ENCODE measurements at places on chromosomes 5 and 9.

- no peaks in the 10 kb centered on the region for H3K4me1 ChIP-seq
- H3K27ac ChIP-seq, result no peak overlapping the region
- no peaks in the 10 kb centered on the region for H3K36me3 ChIP-seq
- H3K4me3 ChIP-seq, result no peak overlapping the region
- H3K27me3 ChIP-seq, result peaks cover 9% of the 10 kb centered on the region
Measured at GRCh38 chr5:82661933-82662332, 383.8 kb upstream of the RPS23 start.

- no peaks in the 10 kb centered on the region for H3K4me1 ChIP-seq
- no peak overlapping the region for H3K27ac ChIP-seq
- H3K27me3 ChIP-seq, result no peaks in the 10 kb centered on the region
- no peak overlapping the region for H3K4me3 ChIP-seq
Measured at GRCh38 chr5:137275083-137275482, 224.0 kb downstream of the SPOCK1 start.

DNA sequence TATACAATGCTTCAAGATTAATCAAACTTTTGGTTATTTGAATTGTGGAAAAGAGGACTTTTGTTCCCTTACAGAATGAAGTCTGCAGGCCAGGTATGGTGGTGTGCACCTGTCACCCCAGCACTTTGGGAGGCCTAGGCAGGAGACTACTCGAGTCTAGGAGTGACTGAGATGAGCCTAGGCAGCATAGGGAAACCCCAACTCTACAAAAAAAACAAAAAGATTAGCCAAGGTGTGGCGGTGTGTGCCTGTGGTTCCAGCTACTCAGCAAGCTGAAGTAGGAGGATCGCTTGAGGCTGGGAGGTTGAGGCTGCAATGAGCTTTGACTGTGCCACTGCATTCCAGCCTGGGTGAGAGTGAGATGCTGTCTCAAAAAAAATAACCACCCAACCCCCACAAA lies 9.3 kb downstream of the CCNH start:
- no peak overlapping the region for H3K27ac ChIP-seq
- H3K27me3 ChIP-seq, result no peaks in the 10 kb centered on the region
- no peak for DNase-seq
- no peak overlapping the region for H3K4me3 ChIP-seq
- peaks cover 37% of the 10 kb centered on the region for H3K4me1 ChIP-seq
- peaks cover 64% of the 10 kb centered on the region for H3K36me3 ChIP-seq

GRCh38 chr9:21686738-21687137 lies 115.7 kb upstream of the MTAP start:
- no peak for DNase-seq
- H3K4me1 ChIP-seq, result peaks cover 7% of the 10 kb centered on the region
- peaks cover 7% of the 10 kb centered on the region for H3K27me3 ChIP-seq
- H3K27ac ChIP-seq, result no peak overlapping the region
- H3K4me3 ChIP-seq, result no peak overlapping the region
- no peaks in the 10 kb centered on the region for H3K36me3 ChIP-seq

- peaks cover 27% of the 10 kb centered on the region for H3K4me1 ChIP-seq
- H3K36me3 ChIP-seq, result no peaks in the 10 kb centered on the region
- H3K4me3 ChIP-seq, result no peak overlapping the region
Measured at GRCh38 chr5:122880170-122880689, 34.8 kb downstream of the SNX24 start.

DNA sequence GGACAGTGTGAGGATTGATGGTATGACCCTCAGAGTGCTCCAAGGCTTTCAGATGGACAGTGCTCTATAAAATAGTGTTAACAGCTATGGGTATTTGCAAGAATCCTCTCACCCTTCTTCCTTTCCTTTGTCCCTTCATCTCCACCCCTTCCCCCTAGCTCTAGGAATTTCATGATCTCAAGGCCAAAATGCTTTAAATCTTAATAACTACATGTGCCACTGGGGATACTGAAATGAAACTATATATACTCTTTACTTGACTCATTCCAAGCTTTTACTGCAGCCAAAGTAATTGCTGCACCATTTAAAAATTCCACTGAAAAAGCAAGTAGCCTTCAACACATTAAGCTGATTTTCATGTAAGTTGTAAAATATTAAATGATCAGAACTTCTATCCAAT lies 361.6 kb upstream of the SLC30A5 start:
- no peak for DNase-seq
- no peak overlapping the region for H3K4me3 ChIP-seq
- H3K27ac ChIP-seq, result no peak overlapping the region

- H3K27ac ChIP-seq, result no peak overlapping the region
- no peak overlapping the region for H3K4me3 ChIP-seq
- peaks cover 25% of the 10 kb centered on the region for H3K27me3 ChIP-seq
- no peak for DNase-seq
Measured at GRCh38 chr9:125883565-125884217, 136.5 kb downstream of the PBX3 start.

GRCh38 chr5:172881691-172882370 lies 47.8 kb downstream of the ERGIC1 start:
- peaks cover 10% of the 10 kb centered on the region for H3K4me1 ChIP-seq
- no peak overlapping the region for H3K27ac ChIP-seq
- H3K36me3 ChIP-seq, result peaks cover 10% of the 10 kb centered on the region

DNA sequence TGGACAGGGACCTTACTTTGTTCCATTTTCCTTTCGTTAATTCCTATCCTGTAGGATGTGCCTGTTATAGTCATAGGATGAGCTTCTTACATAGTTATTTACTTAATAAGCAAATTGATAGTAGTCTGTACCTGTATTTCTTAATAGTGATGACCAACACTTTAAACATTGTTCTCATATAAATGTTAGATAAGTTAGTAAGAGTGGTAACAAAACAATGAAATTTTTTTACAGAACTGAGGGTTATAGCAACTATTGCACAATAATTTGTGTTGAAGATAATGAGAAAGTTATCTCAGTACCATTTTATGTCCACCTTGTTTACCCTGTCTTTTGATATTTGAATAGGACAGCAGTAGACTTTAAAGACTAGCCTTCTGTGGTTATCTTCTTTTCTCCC lies 162.9 kb upstream of the ELL2 start:
- H3K4me3 ChIP-seq, result no peak overlapping the region
- H3K27me3 ChIP-seq, result peaks cover 29% of the 10 kb centered on the region

DNA sequence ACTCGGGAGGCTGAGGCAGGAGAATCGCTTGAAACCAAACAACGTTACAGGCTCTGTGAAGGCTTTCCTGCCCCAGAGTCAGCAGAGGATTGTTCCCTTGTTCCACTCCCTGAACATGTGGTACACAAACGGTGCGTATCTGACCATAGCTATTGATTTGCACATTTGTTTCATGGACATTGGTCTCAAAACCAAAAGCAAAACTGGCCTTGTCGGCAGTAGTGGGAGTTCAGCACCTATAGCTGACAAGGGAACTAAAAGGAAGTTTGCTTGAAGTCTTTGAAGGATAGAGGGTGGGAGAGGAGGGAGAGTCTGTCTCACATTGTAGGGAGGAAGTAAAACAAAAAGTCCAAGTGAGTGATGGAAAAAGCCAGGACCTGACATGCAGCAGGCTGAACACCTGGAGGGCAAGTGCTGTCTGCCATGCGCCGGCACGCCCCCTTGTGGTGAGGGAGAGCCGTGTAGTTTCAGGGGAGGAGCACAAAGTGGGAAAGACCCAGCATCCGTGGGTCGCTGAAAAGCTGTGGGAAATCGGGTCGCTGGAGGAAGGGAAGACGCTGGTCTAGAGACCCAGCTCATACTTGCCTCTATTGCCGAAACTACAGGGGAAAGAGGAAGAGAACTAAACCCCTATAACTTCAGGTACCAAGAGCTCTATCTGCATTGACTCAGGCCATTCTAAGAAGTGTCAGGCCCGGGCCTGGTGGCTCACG lies 58.0 kb downstream of the RAD23B start:
- H3K36me3 ChIP-seq, result no peaks in the 10 kb centered on the region
- H3K4me3 ChIP-seq, result peak overlapping the region; percentile 53
- peak overlapping the region; percentile 64 for H3K27ac ChIP-seq
- H3K27me3 ChIP-seq, result no peaks in the 10 kb centered on the region
- DNase-seq, result peak; percentile 85

- peaks cover 20% of the 10 kb centered on the region for H3K36me3 ChIP-seq
- H3K4me3 ChIP-seq, result no peak overlapping the region
- peaks cover 8% of the 10 kb centered on the region for H3K4me1 ChIP-seq
- no peak overlapping the region for H3K27ac ChIP-seq
Measured at GRCh38 chr9:91930475-91930874, 19.6 kb downstream of the ROR2 start.

DNA sequence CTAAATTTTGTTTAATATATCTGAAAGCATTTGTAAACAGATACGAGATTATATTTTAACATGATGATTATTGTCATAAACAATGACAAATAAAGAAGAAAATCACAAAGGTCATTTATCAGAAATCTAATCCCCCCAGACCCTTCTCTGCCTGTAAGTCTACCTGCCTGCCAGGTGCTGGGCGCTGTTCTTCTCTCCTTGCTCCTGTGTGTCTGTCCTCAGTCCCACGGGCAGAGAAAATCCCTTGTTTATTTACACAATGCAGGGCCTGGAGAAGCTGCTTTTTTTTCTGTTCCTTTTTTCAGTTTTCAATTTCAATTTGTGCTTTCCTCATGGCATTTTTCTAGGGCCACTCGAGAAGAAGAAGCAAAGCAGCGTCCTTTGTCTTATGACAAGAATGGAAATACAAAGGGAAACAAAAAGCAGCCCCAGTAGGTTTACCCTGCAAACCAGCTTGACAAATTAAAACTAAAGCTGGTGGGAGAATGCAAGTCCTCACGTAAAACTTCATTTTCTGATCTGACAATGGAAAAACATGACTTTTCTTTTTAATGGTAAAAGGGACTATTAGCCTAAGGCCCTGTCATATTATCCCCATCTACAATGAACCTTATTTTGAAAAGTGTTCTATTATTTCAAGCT lies 282.4 kb upstream of the KLF9 start:
- H3K27me3 ChIP-seq, result peaks cover under 1% of the 10 kb centered on the region
- no peak for DNase-seq
- H3K4me3 ChIP-seq, result no peak overlapping the region
- H3K4me1 ChIP-seq, result no peaks in the 10 kb centered on the region

- H3K27ac ChIP-seq, result no peak overlapping the region
- H3K36me3 ChIP-seq, result no peaks in the 10 kb centered on the region
- H3K4me1 ChIP-seq, result peaks cover 32% of the 10 kb centered on the region
- H3K27me3 ChIP-seq, result peaks cover 5% of the 10 kb centered on the region
- DNase-seq, result no peak
- H3K4me3 ChIP-seq, result no peak overlapping the region
Measured at GRCh38 chr5:14928661-14929060, 57.1 kb upstream of the ANKH start.

DNA sequence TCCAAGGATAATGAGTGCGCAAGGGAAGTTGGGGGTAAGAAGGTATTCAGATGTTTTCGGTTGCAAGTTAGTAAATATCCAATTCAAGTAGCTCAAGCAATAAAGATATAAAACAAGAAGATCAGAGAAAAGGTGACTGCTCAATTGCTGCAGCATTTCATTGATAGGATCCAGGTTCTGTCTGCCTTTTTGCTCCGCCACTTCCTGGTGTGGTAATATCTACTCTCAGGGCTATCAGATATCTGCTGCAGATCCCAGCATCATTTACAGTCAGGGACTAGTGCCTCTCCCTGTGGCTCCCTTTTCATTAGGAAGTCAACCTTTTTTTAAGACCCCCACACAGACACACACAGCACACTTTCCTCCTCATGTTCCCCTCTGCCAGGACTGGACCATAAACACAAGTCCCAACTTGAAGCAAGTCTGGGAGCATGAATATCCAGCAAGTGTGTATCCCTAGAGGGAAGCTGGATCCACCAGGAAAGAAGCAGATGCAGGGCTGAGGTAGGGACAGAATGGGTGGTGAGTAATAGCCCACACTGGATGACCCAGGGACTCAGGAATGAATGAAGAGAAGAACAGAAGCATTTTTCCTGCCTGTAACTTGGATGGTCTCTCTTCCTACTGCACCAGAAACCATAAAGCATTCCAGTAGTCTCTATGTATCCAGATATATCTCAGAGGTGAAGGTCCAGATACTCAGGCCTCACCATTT lies 53.7 kb downstream of the ZNF622 start:
- no peaks in the 10 kb centered on the region for H3K36me3 ChIP-seq
- H3K27me3 ChIP-seq, result no peaks in the 10 kb centered on the region
- H3K4me3 ChIP-seq, result no peak overlapping the region

GRCh38 chr9:129726322-129727160 lies 26.3 kb downstream of the PTGES start:
- no peak overlapping the region for H3K4me3 ChIP-seq
- no peak overlapping the region for H3K27ac ChIP-seq
- peaks cover 8% of the 10 kb centered on the region for H3K27me3 ChIP-seq
- no peaks in the 10 kb centered on the region for H3K36me3 ChIP-seq
- peak; percentile 68 for DNase-seq

- no peak overlapping the region for H3K27ac ChIP-seq
- no peak for DNase-seq
- no peaks in the 10 kb centered on the region for H3K36me3 ChIP-seq
Measured at GRCh38 chr9:137514691-137515337, 35.4 kb downstream of the PNPLA7 start.

GRCh38 chr5:58317009-58317408 lies 142.9 kb downstream of the PLK2 start:
- H3K4me3 ChIP-seq, result no peak overlapping the region
- no peaks in the 10 kb centered on the region for H3K27me3 ChIP-seq
- H3K36me3 ChIP-seq, result no peaks in the 10 kb centered on the region
- no peak overlapping the region for H3K27ac ChIP-seq
- no peak for DNase-seq
- H3K4me1 ChIP-seq, result no peaks in the 10 kb centered on the region

DNA sequence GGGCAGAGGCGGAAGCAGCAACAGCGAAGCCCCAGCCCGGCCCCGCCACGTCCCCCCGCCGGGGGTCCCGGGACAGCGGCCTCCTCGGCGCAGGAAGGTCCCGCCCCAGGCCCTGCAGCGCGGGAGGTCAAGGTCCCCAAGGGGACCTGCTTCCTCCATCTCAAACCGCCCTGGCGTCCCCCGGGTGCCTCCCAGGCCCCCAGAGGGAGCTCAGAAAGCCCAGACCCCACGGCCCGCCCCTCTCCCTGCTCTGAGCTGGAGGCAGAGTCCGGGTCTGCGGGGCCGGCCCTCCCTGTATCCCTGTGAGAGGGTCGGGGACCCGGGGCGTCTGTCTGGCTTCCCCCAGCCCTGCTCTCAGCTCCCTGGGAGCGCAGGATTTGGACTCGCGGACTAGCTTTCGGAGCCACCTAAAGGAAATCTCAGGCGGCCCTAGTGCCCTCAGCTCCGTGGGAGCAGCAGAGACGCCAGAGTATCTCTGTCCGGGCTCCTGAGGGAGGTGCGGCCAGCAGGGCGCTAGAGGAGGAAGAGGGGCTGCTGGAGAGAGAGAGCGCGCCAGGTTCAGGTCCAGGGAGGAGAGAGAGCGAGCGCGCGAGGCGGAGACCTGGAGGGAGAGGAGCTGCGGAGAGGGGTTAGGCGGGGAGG lies 30.7 kb downstream of the EXOC3 start:
- H3K36me3 ChIP-seq, result peaks cover 5% of the 10 kb centered on the region

- no peaks in the 10 kb centered on the region for H3K27me3 ChIP-seq
- H3K27ac ChIP-seq, result no peak overlapping the region
- H3K4me3 ChIP-seq, result no peak overlapping the region
- DNase-seq, result no peak
- H3K36me3 ChIP-seq, result no peaks in the 10 kb centered on the region
Measured at GRCh38 chr9:77598524-77598923, 49.6 kb downstream of the GNA14 start.

DNA sequence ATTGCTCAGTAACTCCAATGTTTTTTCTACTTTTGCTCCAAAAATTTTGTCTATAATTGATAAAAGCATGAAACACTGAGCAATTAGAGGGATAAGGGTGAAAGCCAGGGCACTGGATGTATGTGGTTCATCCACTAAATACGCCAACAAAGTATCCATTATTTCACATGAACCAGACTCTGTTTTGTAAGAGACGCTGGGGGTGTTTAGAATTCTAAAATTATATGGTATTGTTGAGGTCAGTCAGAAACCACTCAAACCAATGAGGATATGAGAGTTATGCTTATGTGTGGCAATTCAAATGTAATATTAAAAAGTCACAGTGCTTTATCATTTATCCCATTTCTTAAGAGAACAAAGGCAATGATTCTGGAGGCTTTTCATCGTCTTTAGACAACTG lies 220.2 kb downstream of the EFNA5 start:
- H3K36me3 ChIP-seq, result no peaks in the 10 kb centered on the region
- no peak overlapping the region for H3K27ac ChIP-seq
- H3K27me3 ChIP-seq, result peaks cover 2% of the 10 kb centered on the region
- no peak for DNase-seq
- H3K4me3 ChIP-seq, result no peak overlapping the region

All from activated CD8-positive, alpha-beta memory T cell treated with anti-CD3 and anti-CD28 coated beads, Interleukin-2, amount 10 ng/mL, durations not matched to agents 7 days and 5 days (primary cell).